Activated CD4-positive, CD25-positive, alpha-beta regulatory T cell (primary cell): ENCODE measurements at places on chromosomes 6 and 20.

DNA sequence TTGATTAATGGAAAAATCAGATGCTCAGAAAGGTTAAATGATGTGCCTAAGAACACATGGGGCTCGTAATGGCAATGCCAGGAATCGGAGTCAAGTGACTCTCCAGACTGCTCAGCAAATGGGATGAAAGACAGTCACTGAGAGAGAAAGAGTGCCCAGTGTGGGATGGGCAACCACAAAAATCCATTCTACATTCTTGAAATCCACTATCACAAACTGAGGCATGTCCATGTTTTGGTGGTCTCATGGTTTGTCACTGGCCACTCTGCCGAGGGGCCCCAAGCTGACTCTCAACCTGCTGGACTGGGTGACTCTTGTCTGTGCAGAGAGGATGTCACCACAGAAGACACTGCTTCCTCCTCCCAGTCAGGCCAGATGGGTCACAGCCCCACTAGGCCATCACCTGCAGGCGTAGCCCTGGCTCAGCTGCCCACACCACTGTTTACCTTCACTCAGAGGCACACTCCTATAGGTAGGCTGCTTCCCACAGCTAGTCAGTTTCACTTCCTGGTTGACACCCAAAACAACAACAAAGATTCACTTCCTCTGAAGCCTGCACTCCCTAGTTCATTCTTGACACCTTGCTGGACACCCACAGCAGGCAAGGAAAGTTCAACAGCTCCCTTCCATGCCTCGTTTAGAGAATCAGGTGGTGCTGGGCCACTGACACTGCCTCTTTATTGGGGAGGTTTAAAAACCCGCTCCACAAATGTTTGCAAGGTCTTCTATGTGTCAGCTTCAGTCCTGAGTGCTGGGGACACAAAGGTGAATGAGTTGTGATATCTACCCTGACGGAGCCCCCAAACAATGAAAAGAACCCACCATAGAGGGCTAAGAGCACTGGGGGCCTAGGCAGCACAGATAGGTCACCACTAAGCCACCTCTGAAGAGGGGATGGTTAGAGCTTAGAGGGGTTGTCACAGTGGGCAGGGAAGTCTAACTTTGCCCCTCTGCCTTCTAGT, 21.7 kb downstream of the MAP1LC3A start:
- DNase-seq = no peak

- no peak for DNase-seq
Measured at GRCh38 chr20:19830211-19830785, 72.2 kb downstream of the RIN2 start.

GRCh38 chr6:80939480-80939879, 813.0 kb downstream of the TENT5A start:
- DNase-seq = no peak

- DNase-seq = no peak
Measured at GRCh38 chr6:96304997-96305396, 216.6 kb upstream of the UFL1 start.

GRCh38 chr6:166636191-166636933, 9.3 kb upstream of the RPS6KA2 start:
- DNase-seq = no peak

DNA sequence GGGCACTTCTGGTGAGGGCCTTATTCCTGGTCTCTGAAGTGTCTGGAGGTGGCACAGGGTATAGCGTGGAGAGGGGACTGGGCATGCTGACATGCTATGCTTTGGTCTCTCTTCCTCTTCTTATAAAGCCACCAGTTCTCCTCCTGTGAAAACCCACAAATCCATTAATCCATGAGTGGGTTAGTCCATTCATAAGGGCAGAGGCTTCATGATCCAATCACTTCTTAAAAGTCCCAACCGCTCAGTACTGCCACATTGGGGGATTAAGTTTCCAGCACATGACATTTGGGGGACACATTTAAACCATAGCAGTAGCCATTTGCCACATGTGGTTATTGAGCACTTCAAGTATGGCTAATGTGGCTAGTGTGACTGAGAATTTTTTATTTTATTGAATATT, 3.8 kb upstream of the TRIB3 start:
- DNase-seq = no peak

GRCh38 chr6:166402582-166403277, 20.0 kb upstream of the MPC1 start:
- DNase-seq = no peak

- no peak for DNase-seq
Measured at GRCh38 chr20:2149507-2149906, 47.9 kb downstream of the STK35 start.

DNA sequence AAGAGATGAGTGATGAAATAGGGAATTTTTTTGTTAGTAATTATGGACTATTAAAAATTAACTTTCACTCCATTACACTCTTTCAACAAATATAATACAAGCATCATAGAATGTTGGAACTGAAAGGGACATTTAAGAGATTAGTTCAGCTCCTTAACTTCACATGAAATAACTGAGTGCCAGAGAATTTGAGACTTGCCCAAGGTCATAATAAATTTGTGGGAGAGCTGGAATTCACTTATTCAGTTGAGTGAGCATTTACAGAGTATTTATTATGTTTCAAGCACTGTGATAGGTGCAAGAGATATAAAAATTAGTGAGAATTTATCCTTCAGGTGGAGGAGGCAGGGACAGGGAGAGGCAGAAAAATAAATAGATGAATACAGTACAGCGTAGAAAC, 154.6 kb downstream of the KCNQ5 start:
- DNase-seq = no peak

GRCh38 chr6:35392773-35393672, 50.7 kb downstream of the PPARD start:
- no peak for DNase-seq
